ENCODE measurements at places on chromosomes 1 and 21. TPM values are rescaled to one million over a fixed set of nuclear protein-coding genes. Genes with fewer than 3 reads are reported as not detected.

The HSD3B2 gene
- total RNA-seq: not detected

The CYP4Z1 gene
- total RNA-seq: 0.47 TPM

The OPRD1 gene
- total RNA-seq: 0.31 TPM

The LIPI gene
- total RNA-seq: not detected

The TIAM1 gene
- 54.1 TPM for total RNA-seq

The AIRE gene
- total RNA-seq: not detected

The FLG2 gene
- not detected for total RNA-seq

The CGN gene
- total RNA-seq: 3.1 TPM

The OBSCN gene
- total RNA-seq: 42.4 TPM

The CDCA8 gene
- 0.31 TPM for total RNA-seq

The FMO4 gene
- total RNA-seq: 1.9 TPM

The CFHR1 gene
- total RNA-seq: 0.94 TPM

The EFNA3 gene
- 7.6 TPM for total RNA-seq

The CCT3 gene
- total RNA-seq: 352 TPM

The MFSD2A gene
- total RNA-seq: 18.4 TPM

The IFFO2 gene
- 5.8 TPM for total RNA-seq

The PTAFR gene
- 4.7 TPM for total RNA-seq
